K562 (cell line): ENCODE measurements at places on chromosomes 12 and 14.

GRCh38 chr14:22556990-22557623 lies 31.9 kb downstream of the DAD1 start:
- DNase-seq = peak; percentile 83

DNA sequence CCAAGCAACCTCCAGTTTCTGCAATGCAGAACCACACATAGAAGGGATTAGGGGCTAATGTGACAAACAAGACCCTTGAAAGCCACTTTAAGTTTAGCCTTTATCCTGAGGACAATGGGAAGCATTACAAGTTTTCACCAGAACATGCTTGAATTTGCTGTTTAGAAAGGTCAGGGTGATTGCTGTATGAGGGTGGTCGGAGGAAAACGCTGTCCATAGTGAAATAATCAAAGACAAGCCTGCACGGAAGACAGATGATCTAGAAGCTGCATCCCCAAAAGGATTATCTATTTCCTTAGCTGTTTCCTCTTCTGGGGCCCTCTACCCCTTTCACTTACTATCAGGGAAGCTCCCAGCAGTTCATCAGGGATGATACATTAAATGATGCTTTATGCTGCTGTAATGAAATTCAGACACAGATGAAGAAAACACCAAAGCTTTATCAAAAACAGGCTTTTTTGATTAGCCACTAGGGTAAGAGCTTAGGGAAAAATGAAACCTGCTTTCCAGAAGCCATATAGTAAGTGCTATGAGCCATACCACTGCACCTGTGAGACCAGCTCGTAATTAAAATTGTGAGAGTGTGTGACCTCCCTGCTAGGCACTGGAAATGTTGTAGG lies 6.5 kb downstream of the HAL start:
- no peak for DNase-seq

- DNase-seq = no peak
Measured at GRCh38 chr14:97359341-97359740, 562.2 kb downstream of the VRK1 start.

DNA sequence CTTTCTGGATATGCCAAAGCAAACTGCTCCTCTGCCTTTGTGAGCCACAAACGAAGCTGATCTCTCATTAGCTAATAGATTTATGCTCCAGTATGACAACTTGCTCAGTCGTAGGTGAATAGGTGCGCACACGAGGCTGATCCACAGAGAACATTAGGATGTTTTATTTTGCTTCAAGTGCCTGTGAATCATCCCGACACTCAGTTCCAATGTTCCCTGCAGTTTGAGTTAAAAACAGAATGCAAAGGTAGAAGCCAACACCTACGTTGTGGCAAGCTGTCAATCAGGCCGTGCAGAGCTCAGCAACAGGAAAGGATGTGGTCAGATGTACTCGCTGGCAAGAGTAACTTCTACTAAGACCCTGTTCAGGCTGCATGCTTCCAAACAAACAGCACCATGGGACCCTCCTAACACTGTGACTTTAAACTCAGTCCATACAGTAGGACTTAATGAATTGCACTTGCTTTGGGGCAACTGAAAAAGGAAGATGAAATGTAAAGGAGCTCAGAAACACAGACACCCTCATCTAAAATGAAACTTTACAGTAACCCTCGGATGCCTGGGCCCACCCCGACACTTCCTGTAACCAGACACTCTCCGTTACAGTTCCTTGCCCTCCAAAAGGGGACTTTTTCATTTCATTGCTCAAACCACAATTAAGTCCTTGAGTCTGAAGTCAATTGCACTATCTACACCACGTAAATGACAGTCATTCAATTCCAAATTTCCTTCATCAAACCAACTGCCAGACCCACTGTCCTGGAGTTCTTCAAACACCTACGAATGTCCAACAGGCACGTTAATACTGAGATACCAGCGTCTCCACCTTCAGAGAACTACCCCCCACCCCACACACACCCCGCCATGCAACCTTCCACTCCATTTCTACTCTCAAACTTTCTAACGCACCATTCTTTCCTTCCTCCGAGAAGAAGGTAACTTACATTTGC lies 1.6 kb downstream of the CCDC88C start:
- peak; percentile 33 for DNase-seq

- no peak for DNase-seq
Measured at GRCh38 chr12:58369576-58369975, 428.2 kb downstream of the ATP23 start.
